RKO (cell line): ENCODE measurements at places on chromosomes 5 and 9.

DNA sequence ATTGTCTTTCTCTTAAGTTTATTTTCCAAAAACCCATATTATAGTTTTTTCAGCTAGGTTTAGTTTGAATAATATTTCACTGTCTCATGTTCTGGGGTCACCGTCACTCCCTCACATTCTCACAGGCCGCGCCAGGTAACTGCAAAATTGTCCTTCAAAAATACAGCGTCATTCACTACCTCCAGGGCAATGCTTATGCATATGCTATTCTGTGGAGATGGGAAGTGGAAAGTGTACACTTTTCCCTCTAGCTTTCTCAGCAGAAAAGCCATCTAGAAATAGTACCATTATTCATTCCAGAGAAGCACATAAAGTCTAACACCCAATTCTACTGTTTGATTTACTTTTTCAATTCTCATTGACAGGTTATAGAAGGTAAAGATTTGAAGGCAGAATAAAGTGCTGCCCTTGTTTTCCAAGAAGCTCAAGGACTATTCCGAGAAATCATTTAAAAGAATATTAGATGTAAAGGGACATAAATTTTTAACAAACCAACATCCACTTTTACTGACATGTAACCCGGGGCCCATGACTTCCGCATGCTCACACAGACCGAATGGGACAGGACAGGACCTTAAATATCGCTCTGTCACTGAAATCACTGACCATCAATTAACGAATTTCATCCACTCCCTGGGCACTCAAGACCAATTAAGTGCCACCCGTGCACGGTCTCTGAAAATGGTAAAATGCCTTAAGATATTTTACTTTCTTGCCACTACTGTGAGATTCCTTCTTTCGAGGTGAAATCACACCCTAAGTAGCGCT lies 720 bp downstream of the NUDT12 start:
- DNase-seq = peak; percentile 50

GRCh38 chr5:17400724-17401469 lies 97.1 kb upstream of the TAF11L2 start:
- DNase-seq = no peak

DNA sequence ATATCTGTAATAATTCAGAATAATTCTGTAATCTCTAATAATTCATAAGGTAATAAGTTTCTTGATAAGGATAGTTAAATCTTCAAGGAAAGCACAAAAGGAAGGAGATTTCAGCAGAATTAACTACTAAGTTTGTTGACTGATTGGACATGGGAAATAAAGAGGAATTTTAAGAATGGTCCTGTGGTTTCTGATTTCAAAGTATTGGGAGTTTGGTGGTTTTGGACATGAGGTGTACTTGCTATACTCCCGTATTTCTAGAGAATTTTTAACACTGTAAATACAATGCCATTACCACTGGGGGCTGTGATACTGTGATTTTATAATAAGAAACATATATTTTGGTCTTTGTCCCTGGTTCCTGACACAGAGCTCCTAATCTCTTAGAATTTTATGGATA lies 123.9 kb downstream of the UNC13B start:
- no peak for DNase-seq

GRCh38 chr5:16461782-16462181 lies 3.8 kb downstream of the ZNF622 start:
- DNase-seq = no peak

DNA sequence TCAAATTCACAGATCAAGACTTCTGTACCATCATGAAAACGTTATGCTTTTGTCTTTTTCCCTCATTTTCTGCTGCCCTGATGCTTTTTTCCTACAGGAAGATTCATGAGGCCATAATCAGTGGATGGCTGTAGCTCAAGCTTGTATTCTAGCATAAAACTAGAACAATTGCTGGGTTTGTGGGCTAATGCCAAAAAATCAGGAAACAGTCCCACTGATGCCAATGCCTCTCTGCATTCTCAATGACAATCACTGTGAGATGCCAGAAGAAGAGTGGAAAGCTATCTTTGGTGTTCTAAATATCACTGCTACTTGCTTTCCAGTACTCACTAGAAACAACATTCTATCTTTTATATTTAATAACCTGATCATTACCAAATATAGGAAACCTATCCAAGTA lies 33.3 kb upstream of the FAM170A start:
- DNase-seq = no peak

DNA sequence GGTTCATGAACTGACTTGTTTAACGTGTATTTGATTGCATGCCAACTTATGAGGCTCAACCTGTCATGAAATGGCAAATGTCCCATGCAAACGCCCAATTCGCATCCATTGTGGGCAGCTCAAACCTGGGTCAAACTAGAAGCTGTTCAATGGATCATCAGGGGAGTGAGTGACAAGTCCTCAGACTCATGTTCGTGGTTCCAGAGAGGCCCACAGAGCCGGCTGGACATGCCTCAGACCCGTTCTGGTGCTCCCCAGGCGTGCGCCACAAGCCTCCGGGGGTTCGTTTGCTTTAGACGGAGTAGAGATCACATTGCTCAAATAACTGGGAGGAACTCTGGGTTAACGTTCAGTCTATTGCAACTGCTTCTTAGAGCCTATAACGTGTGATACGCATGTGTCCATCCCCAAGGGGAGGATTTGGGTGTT lies 15.0 kb downstream of the GFI1B start:
- no peak for DNase-seq

DNA sequence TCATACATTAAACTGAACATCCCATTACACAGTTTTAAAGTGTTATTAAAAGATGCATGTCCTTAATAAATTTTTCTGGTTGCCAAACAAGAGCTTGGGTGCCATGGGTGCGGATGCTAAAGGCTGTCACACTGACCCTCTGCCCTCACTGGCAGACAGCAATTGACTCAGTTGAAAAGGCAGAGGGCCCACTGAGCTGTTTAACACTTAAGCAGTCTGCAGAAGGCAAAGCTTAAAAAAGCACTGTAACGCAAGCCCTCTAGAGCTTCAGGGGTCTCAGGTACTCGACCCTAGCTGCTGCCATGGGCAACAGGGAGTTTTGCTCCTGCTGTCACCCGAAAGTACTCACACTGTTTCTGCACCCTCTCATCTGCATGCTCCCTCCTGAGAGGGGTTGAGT lies 726.4 kb upstream of the TYRP1 start:
- no peak for DNase-seq

DNA sequence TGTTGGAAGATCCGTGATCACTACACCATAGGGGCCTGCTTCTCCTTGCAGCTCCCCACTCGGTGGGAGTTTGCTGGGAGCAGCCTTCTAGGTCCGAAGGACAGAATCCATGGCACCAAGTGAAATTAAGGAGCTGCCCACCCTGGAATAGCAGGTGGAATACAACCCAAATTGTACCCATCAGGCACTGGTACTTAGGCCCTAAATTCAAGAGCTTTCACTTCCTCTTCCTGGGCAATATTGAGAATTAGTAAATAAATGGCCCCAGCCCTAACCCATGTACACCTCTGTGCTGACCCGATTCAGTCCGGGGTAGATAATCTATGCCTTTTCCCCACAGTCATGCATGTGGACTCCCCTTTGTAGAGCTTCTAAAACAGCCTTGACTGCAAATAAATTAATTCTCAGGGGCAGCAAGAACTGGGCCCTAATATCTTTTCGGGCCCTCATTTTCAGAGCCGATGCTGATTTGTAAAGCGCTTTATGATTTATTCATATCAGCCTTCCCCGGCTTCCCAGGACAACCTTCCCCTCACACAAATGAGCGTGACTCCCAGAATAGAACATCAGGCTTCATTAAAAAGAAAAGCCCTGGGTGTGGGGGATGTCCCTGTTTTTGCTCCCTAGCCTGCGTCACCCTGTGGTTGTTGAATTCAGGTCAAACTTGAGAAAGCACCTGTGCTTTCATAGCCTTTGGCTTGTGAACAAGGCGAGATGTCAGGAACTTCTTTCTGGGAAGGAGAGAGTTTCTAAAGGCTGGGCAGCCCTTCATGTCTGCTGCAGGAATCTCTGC lies 126.1 kb upstream of the TBC1D2 start:
- no peak for DNase-seq

GRCh38 chr5:53010814-53011213 lies 21.7 kb downstream of the ITGA2 start:
- DNase-seq = no peak

DNA sequence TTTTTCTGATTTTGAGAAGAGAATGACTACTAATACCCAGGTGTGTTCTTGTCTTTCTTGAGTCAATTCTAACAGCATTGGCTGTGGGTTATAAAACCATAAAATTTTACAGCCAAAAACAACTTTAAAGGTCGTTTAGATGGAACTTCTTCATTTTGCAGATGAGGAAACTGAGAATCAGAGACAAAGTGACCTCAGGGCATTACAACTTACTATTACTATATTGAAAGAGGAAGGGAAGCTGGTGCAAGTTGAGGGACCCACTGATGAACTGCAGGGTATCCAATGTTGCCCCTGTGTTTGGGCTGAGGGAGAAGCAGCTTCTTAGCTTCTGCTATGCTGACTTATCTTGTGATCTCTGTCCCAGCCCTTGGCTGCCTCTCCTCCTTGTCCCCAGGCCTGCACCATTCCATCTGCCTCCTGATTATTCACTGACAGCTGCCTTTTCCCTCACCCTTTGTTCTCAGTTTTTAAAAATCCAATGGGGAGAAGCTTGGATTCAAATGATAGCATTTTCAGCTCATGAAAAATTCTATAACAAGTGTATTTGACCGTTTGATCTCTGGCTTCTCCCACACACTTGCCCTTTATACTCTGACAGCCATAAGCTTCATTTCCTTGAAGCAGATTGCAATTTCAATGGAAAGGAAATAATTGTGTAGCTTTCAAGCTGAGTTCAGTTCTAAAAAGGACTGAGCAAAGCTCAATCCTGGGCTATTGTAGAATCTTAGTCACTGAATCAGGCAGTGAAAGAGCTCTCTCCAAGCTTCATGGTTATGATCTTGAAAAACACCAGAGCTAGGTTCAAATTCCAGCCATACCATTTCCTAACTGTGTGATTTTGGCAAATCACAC lies 68.5 kb downstream of the TMC1 start:
- no peak for DNase-seq

DNA sequence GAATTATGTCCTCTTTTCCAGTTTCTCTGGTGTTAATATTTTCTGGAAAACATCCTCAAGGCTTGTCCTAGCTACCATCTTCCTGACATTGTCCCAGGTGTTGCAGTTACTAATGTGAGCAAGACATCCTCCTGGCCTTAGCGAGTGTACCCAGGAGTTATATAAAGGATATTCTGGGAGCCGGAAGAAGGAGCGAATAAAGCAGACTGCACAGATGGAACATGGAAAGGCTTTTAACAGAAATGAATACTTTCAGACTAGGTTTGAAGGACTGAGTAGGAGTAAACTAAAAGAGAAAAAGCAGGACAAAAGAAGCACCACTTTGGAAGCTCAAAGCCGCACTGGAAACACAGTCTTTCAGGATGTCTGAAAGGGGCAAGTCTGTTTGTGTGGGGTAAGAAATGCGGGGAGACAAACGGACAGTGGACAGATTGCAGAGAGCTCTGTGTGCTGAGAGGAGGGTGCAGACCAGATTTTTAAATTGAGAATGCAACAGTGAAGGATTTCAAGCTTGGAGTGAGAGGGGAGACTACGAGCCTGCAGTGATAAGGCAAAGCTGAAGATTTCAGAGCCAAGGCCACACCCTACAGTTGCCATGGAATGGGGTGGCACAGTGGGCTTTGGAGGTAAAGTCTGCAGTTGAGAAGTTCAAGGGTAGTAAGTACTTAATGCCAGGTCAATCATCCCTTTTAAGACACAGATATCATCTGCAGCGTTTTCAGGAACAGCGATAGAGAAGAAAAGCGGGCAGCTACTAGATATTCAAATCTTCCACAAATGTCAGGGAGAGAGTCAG lies 94.1 kb upstream of the TAF11L2 start:
- DNase-seq = no peak

- DNase-seq = peak; percentile 73
Observed at GRCh38 chr5:90983148-90983547, 400.0 kb downstream of the ARRDC3 start.

DNA sequence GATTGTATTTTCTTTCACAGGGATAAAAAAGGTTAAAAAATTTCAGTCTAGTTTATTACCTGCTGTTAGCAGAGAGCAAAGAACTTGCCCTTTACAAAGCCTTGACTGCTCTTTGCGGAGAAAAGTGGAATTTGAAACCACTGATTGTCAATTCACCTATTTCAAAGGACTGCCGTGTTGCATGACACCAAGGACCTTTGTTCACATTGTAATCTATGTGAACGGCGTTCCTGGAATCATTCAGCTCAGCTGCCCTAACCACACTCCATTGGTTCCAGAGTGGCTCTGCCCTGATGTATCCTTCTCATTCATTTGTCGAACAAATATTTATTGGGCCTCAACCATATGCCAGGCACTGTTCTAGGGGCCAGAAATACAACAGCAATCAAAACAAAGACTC lies 377.5 kb upstream of the RFX3 start:
- no peak for DNase-seq

- DNase-seq = no peak
Observed at GRCh38 chr5:171651102-171651501, 134.5 kb upstream of the SMIM23 start.

DNA sequence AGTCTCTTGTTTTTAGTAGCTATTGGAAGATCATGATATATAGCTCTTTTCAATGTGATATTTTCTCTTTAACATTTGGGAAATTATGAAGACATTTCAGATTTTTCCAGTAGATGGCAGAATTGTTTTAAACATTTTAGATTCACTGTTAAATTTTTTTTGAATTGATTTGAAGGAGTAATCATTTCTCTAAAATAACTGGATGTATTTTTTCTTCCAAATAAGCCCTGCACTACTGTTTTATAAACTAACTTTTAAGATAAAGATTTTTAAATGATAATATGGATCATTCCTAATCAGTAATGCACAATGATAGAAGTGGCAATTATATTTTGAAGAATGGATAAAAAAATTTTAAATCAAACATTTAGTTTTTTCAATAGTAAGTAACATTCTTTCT lies 14.2 kb downstream of the NDUFAF2 start:
- peak; percentile 65 for DNase-seq

DNA sequence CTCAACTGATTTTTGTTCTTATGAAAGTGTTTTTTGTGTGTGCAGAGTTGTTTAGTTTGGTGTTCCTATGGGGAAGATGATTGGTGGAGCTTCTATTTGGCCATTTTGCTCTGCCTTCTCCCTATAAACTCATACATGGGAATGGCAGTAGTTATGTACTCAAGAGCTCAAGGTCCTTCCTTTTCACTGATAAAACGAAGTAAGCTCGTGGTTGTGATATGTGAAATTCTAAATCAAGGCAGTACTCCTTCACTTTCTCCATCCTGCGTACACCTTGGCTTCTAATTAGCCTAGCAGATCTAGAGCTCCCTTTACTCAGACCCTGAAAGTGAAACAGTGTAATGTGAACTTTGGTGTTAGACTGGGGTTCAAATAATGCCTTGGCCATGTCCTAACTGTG lies 159.3 kb upstream of the TNC start:
- no peak for DNase-seq

- DNase-seq = no peak
Observed at GRCh38 chr5:157059891-157060290, 975 bp upstream of the HAVCR1 start.

- no peak for DNase-seq
Observed at GRCh38 chr5:131112424-131112823, 52.6 kb downstream of the HINT1 start.

- DNase-seq = peak; percentile 98
Observed at GRCh38 chr5:73638344-73639095, 12.5 kb downstream of the ARHGEF28 start.
